Stomach (tissue), 19 donors: ENCODE measurements at places on chromosomes 16 and 17. TPM values are rescaled to one million over a fixed set of nuclear protein-coding genes. Genes with fewer than 3 reads are reported as not detected.

GRCh38 chr17:78442648-78443218 is 64.3 kb downstream of the PGS1 start:
- peak overlapping the region; percentile 28 for H3K27ac ChIP-seq
- H3K27me3 ChIP-seq, result peaks cover 4% of the 10 kb centered on the region
- H3K36me3 ChIP-seq, result no peaks in the 10 kb centered on the region
- H3K4me1 ChIP-seq, result peaks cover 10% of the 10 kb centered on the region

GRCh38 chr16:29030086-29030840 is 45.4 kb downstream of the LAT start:
- no peaks in the 10 kb centered on the region for H3K4me1 ChIP-seq
- H3K27ac ChIP-seq, result no peak overlapping the region
- no peaks in the 10 kb centered on the region for H3K36me3 ChIP-seq
- no peak for DNase-seq
- no peak overlapping the region for H3K4me3 ChIP-seq

DNA sequence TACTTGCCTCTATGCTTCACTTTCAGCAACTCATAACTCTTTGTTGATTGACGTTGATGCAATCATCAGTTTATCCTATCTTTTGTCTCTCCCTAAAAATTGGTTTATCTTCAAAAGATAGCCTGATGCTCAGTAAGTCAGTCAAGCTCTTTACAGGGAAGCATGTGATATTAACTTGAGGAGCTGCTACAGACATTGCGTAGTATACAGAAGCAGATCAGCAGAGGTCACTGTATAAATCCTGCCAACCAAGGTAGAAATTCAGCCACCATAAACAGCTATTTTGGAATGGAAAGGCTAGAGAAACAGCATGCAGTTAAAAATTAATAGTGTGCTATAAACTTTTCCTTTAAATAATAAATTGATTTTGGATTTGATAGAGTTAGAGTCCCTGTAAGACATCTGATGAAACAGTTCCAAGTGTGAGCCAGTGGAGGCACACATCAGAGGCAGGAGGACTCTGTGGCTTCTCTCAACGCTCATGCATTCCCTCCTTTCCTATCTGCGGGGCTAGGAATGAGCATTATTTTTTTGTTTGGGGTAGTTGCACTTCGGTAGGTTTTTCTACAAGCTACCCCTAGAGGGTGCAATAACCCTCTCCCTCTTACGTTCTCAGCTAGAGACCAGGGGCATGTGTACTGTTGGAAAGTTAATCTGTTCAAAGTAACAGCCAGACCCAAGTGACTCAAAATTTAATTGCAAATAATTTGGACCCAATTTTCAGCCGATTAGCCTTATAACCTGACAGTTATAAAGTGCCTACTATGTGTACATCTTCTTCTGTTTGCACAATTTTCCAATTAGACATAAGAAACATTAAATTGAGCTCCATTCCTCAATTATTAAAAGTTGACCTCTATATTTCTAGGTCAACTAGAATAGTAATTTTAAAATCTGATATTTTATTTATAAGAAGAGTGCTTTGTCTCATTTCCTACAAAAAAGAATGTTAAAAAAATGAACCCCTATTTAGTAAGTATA is 647.7 kb upstream of the SOX9 start:
- H3K27ac ChIP-seq, result no peak overlapping the region
- peak; percentile 79 for DNase-seq
- H3K36me3 ChIP-seq, result no peaks in the 10 kb centered on the region
- no peak overlapping the region for H3K4me3 ChIP-seq
- H3K4me1 ChIP-seq, result no peaks in the 10 kb centered on the region

OTOP2 gene
- not detected for total RNA-seq

DNA sequence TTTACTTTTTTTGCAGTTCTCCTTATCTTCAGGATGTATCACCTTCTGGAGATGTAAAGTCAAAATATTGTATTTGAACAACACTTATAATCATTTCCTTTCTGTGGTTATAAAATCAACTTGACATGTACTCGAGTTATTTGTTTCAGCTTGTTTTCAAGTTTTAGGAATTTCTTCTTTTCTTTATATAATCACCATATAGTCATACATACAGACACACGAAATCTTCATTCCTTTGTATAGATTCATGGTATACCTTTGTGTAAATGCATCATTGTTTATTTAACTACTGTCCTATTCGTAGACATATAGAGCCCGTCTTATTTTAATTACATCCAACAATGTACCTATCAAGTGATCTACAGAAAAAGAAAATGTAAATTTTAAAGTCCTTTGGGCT is 40.1 kb downstream of the CMC2 start:
- H3K4me3 ChIP-seq, result no peak overlapping the region
- no peaks in the 10 kb centered on the region for H3K27me3 ChIP-seq
- H3K36me3 ChIP-seq, result peaks cover 16% of the 10 kb centered on the region
- H3K4me1 ChIP-seq, result no peaks in the 10 kb centered on the region

DNA sequence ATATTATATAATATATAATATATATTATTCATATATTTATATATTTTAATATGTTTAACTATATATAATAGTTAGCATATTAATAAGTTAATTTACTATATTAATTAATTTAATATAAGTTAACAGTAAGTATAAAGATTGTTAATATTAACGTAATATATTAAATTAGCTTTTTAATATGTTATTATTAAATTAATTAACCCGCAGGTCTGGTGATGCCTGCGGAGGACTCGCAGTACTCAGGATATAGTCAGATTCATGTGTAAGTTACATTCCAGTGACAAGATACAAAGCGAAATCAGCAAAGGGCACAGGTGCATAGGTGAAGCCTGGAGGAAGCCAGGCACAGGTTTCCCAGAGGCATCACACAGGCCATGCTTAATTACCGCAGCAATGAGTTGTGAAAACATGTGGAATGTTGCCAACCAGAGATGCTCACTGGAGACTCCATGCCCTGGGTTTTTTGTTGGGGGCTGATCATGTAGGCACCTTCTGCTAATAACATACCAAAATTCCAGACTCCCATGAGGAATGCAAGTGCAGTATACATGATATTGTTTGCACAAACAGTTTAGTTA is 130.4 kb upstream of the MPHOSPH6 start:
- H3K27ac ChIP-seq, result no peak overlapping the region
- no peak for DNase-seq
- H3K4me3 ChIP-seq, result no peak overlapping the region

ZNF23 gene
- total RNA-seq, result 52.6 TPM

GRCh38 chr17:51351890-51352289 is 91.5 kb downstream of the UTP18 start:
- peaks cover 12% of the 10 kb centered on the region for H3K27me3 ChIP-seq
- DNase-seq, result peak; percentile 89
- H3K4me1 ChIP-seq, result no peaks in the 10 kb centered on the region
- H3K4me3 ChIP-seq, result no peak overlapping the region
- H3K36me3 ChIP-seq, result no peaks in the 10 kb centered on the region

DNA sequence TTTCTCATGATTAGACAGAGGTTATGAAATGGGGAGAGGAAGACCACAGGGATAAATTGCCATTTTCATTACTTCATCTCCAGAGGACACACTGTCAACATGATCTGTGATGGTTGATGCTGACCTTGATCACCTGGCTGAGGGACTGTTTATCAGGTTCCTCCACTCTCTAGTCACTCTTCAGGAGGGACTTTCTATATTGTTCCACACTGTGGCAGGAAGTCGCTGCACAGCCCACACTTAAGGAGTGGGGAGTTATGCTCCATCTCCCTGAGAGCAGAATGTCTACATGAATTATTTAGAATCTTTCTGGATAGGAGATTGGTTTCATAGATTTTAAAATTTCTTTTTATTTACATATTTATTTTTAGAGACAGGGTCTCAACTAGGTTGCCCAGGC is 46.7 kb downstream of the CYB5B start:
- DNase-seq, result no peak
- H3K27ac ChIP-seq, result no peak overlapping the region
- no peaks in the 10 kb centered on the region for H3K27me3 ChIP-seq
- H3K36me3 ChIP-seq, result no peaks in the 10 kb centered on the region

DNA sequence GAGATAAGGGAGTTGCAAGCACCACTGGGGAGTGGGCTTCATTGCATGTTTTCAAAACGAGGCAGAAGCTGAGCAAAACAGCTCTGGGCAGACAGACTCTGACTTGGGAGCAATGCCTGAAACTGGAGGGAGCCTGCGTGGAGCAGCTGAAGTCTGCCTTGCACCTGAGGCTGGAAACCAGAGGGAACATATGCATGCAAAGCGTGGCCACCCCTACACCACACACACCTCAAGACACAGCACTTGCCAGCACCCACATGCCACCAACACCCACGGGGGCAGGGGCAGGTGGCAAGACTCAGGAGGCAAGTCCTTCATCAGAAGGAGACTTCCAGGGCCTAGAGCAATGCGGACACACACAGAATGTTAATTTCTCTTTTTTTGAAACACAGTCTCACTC is 45.8 kb downstream of the COTL1 start:
- DNase-seq, result no peak
- H3K4me3 ChIP-seq, result no peak overlapping the region
- H3K27ac ChIP-seq, result peak overlapping the region; percentile 82

C16orf89 gene
- 11.3 TPM for total RNA-seq

DRC7 gene
- total RNA-seq, result not detected

DNA sequence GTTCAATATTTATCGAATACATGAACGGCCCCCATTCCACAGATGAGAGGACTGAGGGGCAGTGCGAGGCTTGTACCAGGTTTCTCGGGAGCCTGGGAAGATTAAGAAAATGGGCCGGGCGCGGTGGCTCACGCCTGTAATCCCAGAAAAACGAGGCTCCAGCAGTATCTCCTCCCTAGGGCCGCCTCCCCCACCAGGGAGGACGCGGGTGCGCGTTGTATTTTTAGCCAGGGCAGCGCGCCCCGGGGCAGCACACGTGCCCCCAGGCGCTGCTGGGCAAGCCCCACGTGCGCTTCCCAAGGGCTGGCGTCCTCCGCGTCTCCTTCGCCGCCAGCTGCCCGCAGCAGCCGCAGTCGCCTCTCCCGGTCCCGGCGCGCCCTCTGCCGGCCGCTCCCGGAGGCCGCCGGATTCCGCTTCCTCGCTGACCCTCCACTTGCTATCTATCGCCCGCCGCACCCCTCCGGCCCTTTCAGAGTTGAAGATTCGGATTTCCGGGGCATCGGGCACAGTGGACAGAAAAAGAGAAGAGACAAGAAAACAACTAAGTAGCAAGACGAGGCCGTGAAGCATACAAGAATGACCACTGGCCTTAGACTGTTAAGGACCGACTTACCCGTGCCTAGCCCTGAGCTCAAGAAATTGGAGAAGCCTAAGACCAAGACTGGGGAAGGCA is 1.9 kb upstream of the YBX2 start:
- no peaks in the 10 kb centered on the region for H3K36me3 ChIP-seq
- H3K27me3 ChIP-seq, result no peaks in the 10 kb centered on the region
- peak; percentile 85 for DNase-seq
- H3K4me3 ChIP-seq, result peak overlapping the region; percentile 2

- H3K4me3 ChIP-seq, result no peak overlapping the region
- H3K36me3 ChIP-seq, result no peaks in the 10 kb centered on the region
- no peak for DNase-seq
- H3K27me3 ChIP-seq, result no peaks in the 10 kb centered on the region
- H3K4me1 ChIP-seq, result peaks cover 29% of the 10 kb centered on the region
Measured at GRCh38 chr17:3528880-3529511, 28.6 kb downstream of the TRPV3 start.

DNA sequence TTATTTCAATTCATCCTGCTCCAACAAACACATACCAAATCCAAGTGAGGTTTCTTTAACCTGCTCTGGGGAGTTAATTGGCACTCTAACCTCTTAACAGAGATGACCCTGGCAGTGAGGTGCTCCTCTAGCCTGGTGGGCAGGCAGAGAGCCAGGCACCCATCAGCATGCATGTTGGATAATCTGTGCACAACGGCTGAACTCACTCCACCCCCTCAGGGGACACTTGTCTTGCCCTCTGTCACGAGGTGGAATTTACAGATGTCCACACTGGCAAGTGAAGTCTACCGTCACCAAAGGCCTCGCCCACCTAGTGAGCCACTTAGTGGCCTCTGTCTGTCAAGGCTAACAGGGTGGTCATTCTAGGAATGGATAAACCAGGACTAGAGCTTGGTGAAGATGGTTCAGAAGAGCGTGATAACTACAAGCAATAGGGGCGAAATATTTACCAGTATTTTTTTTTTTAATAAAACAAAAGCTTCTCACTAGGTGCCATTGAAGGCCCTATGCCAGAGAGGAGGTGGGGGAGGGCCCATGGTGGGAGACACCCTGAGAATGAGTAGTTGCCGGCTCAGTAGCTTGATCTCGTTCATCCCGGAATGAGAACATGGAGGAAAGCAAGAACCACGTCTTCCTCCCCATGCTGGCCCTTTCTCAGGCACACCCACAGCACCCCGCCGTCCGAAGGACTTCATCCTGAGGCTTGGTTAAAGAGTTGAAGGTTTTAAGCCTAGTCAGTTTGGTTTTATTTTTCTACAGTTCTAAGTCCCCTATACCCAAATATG is 25.2 kb downstream of the PLD6 start:
- no peak overlapping the region for H3K4me3 ChIP-seq
- no peaks in the 10 kb centered on the region for H3K4me1 ChIP-seq
- no peak overlapping the region for H3K27ac ChIP-seq
- peaks cover 98% of the 10 kb centered on the region for H3K36me3 ChIP-seq
- DNase-seq, result no peak
- H3K27me3 ChIP-seq, result no peaks in the 10 kb centered on the region

GRCh38 chr17:79433379-79433778 is 177.5 kb downstream of the RBFOX3 start:
- no peaks in the 10 kb centered on the region for H3K4me1 ChIP-seq
- H3K4me3 ChIP-seq, result no peak overlapping the region
- peaks cover 49% of the 10 kb centered on the region for H3K27me3 ChIP-seq
- no peaks in the 10 kb centered on the region for H3K36me3 ChIP-seq

MKS1 gene
- 10.5 TPM for total RNA-seq

- no peak overlapping the region for H3K4me3 ChIP-seq
- no peaks in the 10 kb centered on the region for H3K27me3 ChIP-seq
- H3K27ac ChIP-seq, result no peak overlapping the region
- H3K36me3 ChIP-seq, result peaks cover 81% of the 10 kb centered on the region
- peaks cover 13% of the 10 kb centered on the region for H3K4me1 ChIP-seq
Measured at GRCh38 chr17:1073241-1073962, 76.5 kb downstream of the TIMM22 start.

DNA sequence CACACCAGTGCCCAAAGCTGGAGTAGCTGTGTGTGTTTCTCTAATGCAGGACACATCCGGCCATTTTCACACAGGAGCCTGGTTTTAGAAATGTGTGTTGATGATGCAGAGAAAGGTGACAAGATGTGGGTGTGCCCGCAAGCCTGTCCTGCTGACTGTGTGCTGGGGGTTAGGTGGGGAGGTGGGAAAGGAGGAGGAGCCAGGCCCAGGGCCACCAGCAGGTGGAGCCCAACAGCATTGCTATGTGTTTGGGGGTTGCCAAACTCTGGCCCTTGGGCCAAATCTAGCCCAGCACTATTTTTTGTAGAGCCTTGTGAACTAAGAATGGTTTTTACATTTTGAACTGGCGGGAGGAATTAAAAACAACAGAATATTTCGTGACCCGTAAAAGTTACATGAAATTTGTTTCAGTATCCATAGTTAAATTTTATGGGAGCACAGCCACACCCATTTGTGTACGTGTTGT is 61.7 kb upstream of the LGALS9 start:
- no peaks in the 10 kb centered on the region for H3K27me3 ChIP-seq
- H3K27ac ChIP-seq, result no peak overlapping the region
- no peaks in the 10 kb centered on the region for H3K36me3 ChIP-seq
- peaks cover 4% of the 10 kb centered on the region for H3K4me1 ChIP-seq
- no peak overlapping the region for H3K4me3 ChIP-seq

- peaks cover 5% of the 10 kb centered on the region for H3K27me3 ChIP-seq
- H3K27ac ChIP-seq, result no peak overlapping the region
- no peaks in the 10 kb centered on the region for H3K36me3 ChIP-seq
- H3K4me1 ChIP-seq, result peaks cover 17% of the 10 kb centered on the region
Measured at GRCh38 chr17:78236362-78237127, 5.1 kb downstream of the TMEM235 start.

- peaks cover 47% of the 10 kb centered on the region for H3K36me3 ChIP-seq
- no peak overlapping the region for H3K4me3 ChIP-seq
- H3K27ac ChIP-seq, result no peak overlapping the region
- DNase-seq, result no peak
- peaks cover 8% of the 10 kb centered on the region for H3K4me1 ChIP-seq
Measured at GRCh38 chr16:67146523-67147357, 4.1 kb downstream of the B3GNT9 start.
